ENCODE measurements at places on chromosomes 1 and 21. TPM values are rescaled to one million over a fixed set of nuclear protein-coding genes. Genes with fewer than 3 reads are reported as not detected.

CFHR1 gene
- not detected for total RNA-seq

CNIH4 gene
- total RNA-seq: 31.4 TPM

ITLN2 gene
- total RNA-seq: not detected

SLAMF7 gene
- total RNA-seq: not detected

FNDC5 gene
- total RNA-seq: not detected

PIGM gene
- 2.7 TPM for total RNA-seq

SH2D2A gene
- 1.2 TPM for total RNA-seq

ADAMTS4 gene
- total RNA-seq: under 0.01 TPM

DCST1 gene
- not detected for total RNA-seq
